ENCODE measurements at places on chromosomes 16 and 17.

DNA sequence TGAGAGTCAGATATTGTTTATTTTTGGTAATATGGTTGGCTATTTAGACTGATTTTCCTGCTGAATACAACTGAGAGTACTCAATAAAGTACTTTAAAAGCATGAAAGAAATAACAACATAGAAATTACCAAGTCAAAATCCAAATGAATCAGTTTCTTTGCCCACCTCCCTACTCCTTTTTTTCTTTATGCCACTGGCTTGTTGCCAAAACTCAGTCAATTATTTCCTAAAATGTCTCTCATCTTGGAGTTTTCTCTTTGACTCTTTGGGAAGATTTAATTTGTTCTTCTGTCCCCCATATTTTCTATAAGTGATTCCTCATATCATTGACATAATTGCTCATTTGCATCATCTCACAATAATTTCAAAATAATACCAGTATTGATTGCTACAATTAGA, 2.6 kb upstream of the OMG start:
- no peak for DNase-seq

- DNase-seq = no peak
Observed at GRCh38 chr17:7967751-7968150, 34.7 kb upstream of the GUCY2D start.

GRCh38 chr17:236641-237405, 55.4 kb upstream of the DOC2B start:
- no peak for DNase-seq

- DNase-seq = no peak
Observed at GRCh38 chr16:46922239-46922638, 38.1 kb downstream of the GPT2 start.

All from choroid plexus epithelial cell (primary cell).